ENCODE measurements at places on chromosomes 1 and 21. TPM values are rescaled to one million over a fixed set of nuclear protein-coding genes. Genes with fewer than 3 reads are reported as not detected.

- no peaks in the 10 kb centered on the region for H3K4me1 ChIP-seq
- no peak overlapping the region for H3K27ac ChIP-seq
- H3K4me3 ChIP-seq: no peak overlapping the region
- DNase-seq: no peak
These were observed 366.3 kb upstream of the ESRRG start for GRCh38 chr1:217089361-217090014.

DNA sequence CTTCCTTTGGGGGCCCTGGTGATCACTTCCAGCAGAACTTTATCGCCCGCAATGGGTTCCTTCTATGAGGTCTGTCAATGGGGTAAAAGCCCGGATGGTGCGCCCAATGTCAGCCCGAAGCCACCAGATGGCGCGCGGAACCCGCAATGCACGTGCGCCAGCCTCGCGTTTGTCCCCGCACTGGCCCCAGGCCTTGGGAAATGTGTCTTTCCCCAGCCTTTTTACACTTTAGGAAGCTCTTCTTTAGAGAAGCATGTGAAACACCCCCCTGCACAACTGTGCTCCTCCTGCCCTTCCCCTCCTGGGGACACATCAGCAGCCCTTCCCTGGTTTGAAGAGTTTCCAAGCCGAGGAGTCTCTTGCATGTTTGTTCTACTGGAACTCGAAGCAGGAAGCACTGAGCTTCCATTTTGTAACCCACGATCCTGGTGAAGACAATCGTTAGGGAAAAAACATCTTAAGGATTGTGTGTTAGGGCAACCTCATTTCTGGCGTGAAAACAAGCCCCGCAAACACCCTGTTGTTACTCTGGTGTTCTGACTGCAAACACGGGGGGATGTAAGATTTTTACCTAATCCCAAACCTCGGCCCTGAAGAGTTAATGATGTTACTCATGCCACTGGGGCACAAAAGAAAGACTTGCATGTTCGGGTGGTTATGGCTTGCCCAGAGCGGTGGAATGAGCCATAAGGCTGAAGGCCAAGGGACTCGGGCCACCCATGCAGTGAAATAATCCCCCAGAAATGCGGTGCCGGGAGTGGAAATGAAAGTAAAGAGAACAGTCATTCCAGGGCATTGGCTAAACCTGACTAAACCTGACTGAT, 20.4 kb upstream of the TARBP1 start:
- DNase-seq: peak; percentile 95
- peaks cover 41% of the 10 kb centered on the region for H3K4me1 ChIP-seq
- peak overlapping the region; percentile 83 for H3K27ac ChIP-seq

Gene DISP3
- total RNA-seq: 0.49 TPM

DNA sequence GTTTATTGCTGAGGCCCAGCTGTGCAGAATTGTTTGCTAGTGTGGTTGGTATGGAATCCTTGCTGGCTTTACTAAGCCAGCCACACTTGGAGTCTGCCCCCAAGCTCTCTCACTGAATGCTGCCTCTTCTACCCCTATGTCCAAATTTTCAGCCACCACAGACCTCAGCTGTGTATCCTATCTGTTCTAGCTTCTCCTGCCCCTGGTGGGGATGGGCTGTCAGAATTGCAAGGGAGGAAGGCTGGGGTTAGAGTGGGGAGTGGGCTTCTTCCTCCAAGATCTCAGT, 4.4 kb downstream of the NHLH1 start:
- H3K27me3 ChIP-seq: no peaks in the 10 kb centered on the region
- no peak overlapping the region for H3K4me3 ChIP-seq

GRCh38 chr1:64898107-64898861, 68.1 kb downstream of the JAK1 start:
- peaks cover 90% of the 10 kb centered on the region for H3K4me1 ChIP-seq
- H3K36me3 ChIP-seq: no peaks in the 10 kb centered on the region
- peak overlapping the region; percentile 41 for H3K27ac ChIP-seq
- peak; percentile 90 for DNase-seq
- H3K27me3 ChIP-seq: no peaks in the 10 kb centered on the region

DNA sequence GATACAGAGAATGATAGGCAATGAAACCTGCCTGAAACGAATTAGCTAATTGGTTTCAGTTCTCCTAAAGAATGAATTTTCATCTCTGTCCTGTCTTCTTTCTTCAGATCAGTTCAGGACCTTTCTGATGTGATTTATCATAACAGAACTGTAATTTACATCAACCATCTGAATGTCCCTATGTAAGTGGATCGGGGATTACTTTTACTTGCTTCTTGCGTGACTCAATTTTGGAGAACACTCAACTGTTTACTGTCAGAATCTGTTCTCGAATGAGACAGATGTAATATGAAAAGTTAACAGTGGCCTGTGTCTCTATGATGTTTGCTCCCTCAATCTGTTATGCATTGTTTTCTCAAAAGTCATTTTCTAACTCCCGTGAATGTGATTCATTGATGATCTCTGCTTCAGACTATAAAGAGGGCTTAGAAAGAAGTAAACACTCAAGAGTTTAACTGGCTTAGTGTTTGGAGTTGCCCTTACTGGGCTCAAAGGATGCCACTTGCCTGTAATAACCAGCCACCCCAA, 111.0 kb downstream of the GABPA start:
- H3K4me1 ChIP-seq: no peaks in the 10 kb centered on the region
- DNase-seq: no peak
- H3K27me3 ChIP-seq: no peaks in the 10 kb centered on the region
- no peak overlapping the region for H3K4me3 ChIP-seq
- H3K27ac ChIP-seq: no peak overlapping the region

- no peaks in the 10 kb centered on the region for H3K4me1 ChIP-seq
- H3K4me3 ChIP-seq: no peak overlapping the region
- no peak for DNase-seq
- no peaks in the 10 kb centered on the region for H3K36me3 ChIP-seq
- H3K27ac ChIP-seq: no peak overlapping the region
- H3K27me3 ChIP-seq: no peaks in the 10 kb centered on the region
These were observed 11.5 kb downstream of the IBA57 start for GRCh38 chr1:228177183-228177475.

- H3K27ac ChIP-seq: no peak overlapping the region
- H3K36me3 ChIP-seq: peaks cover 53% of the 10 kb centered on the region
- H3K27me3 ChIP-seq: no peaks in the 10 kb centered on the region
- H3K4me3 ChIP-seq: no peak overlapping the region
- no peak for DNase-seq
These were observed 18.9 kb downstream of the ANGPTL7 start for GRCh38 chr1:11207898-11208611.

Gene RGS18
- total RNA-seq: 1.1 TPM

DNA sequence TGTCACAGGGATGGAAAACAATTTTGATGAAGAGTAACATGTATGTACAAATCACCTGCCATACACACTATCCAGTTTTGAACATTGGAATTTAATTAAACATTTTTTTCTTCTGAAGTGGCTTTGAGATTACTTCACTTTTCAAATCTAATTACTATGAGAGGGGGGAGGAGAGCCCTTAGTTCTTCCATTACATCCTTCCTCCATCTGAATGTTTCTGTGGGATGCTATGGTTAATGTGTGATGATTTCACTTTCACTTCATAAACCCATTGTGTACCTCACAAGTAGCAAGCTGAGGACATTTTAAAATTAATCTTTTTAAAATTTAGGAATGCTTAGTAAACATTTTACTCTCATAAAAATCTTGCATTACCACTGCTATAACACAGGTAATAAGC, 156.9 kb downstream of the RUNX1 start:
- peaks cover 77% of the 10 kb centered on the region for H3K27me3 ChIP-seq
- no peak for DNase-seq
- no peak overlapping the region for H3K27ac ChIP-seq
- H3K4me3 ChIP-seq: no peak overlapping the region
- H3K4me1 ChIP-seq: peaks cover 19% of the 10 kb centered on the region

DNA sequence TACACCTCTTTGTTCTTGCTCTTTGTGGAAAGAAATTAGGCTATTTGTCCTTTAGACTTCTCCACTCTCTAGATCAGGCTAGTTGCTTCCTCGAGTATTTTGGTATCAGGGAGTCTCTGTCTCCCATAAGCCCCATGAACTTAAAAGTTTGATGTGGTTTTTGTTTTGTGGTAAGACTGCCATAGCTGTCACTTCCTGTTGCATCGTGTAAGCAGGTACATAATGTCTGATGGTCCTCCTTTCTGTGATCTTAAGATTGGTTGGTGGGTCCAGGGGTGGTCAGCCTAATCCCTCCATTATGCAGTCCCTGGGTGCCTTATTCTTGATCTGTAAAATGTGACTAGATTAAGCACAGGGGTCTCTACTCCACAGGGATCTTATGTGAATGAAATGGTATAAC, 23.1 kb downstream of the CD53 start:
- no peak overlapping the region for H3K27ac ChIP-seq
- H3K4me1 ChIP-seq: no peaks in the 10 kb centered on the region
- H3K4me3 ChIP-seq: no peak overlapping the region
- no peaks in the 10 kb centered on the region for H3K36me3 ChIP-seq
- H3K27me3 ChIP-seq: peaks cover 7% of the 10 kb centered on the region

Gene PLA2G4A
- total RNA-seq: 34.4 TPM

GRCh38 chr1:67135354-67135753, 584 bp upstream of the C1orf141 start:
- no peaks in the 10 kb centered on the region for H3K27me3 ChIP-seq
- no peaks in the 10 kb centered on the region for H3K36me3 ChIP-seq
- H3K4me1 ChIP-seq: no peaks in the 10 kb centered on the region
- H3K27ac ChIP-seq: no peak overlapping the region

DNA sequence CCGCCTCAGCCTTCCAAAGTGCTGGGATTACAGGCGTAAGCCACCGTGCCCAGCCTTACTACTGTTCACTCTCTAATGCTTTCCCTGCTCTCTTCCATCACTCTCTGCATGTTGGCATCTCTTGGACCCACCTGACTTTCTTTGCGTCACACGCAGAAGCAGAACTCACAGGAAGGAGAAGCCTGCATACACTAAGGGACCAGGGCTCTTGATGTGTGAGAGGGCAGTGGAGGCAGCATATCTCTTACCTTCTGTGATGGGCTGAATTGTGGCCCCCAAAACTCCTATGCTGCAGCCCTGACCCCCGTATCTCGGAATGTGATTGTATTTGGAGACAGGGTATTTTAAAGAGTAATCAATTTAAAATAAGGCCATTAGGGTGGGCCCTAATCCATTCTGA, 26.7 kb upstream of the SLAMF9 start:
- no peak overlapping the region for H3K27ac ChIP-seq
- no peak for DNase-seq
- peaks cover 71% of the 10 kb centered on the region for H3K27me3 ChIP-seq
- H3K4me3 ChIP-seq: no peak overlapping the region
- H3K4me1 ChIP-seq: no peaks in the 10 kb centered on the region
- H3K36me3 ChIP-seq: no peaks in the 10 kb centered on the region

- H3K27me3 ChIP-seq: no peaks in the 10 kb centered on the region
- no peak for DNase-seq
- no peaks in the 10 kb centered on the region for H3K36me3 ChIP-seq
- H3K4me3 ChIP-seq: no peak overlapping the region
- no peaks in the 10 kb centered on the region for H3K4me1 ChIP-seq
These were observed 603.5 kb upstream of the ADAMTS5 start for GRCh38 chr21:27570306-27570868.

Gene CASQ1
- not detected for total RNA-seq

DNA sequence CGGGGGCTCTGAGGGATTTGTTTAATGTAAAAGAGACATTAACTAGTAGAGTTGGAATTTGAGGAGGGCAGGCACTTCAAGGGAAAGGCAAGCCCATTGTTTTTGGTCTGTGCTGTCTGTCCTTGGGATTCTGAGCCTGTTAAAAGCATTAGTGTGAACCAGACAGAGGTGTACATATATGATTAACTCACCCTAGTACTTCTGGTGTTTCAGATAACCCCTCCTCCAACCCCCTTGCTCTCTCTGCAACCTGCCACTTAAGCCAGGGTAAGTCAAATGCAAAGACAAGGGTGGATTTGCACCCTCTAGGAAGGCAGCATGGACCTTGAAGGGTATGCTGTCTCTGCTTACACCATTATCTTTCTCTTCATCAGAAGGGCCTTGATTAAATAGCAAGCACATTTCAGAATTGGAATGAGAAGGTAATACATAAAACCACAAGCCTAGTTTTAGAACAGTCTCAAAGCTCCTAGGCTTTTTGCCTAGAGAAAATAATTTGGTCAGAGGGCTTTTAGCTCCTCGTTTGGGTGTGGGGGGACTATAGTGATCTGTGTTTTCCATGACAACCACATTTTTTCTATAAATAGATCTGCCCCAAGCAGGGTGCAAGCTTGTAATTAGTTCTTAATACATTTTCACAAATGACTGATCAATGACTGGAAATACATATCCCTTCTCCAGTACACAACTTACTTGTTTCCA, 120.7 kb upstream of the SGIP1 start:
- no peaks in the 10 kb centered on the region for H3K27me3 ChIP-seq
- no peaks in the 10 kb centered on the region for H3K36me3 ChIP-seq
- H3K4me1 ChIP-seq: no peaks in the 10 kb centered on the region
- no peak overlapping the region for H3K4me3 ChIP-seq
- H3K27ac ChIP-seq: no peak overlapping the region

DNA sequence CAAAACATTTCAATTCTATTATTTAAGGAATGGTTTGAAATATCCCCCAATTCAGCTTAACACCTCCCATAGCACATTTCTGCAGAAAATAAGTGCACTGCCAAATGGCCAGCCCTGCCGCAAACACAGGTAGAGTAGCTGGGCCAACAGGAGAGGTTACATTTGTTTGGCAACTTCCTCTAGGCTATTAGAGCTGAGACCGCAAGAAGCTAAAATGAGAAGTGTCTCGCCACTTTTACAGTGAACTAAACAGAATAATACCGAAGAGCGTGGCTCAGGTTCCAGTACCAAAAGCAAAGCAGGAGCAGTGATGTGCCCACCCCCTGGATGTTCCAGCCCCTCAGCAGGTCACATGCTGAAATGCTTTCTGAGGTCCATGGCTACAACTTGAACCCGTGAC, 154.5 kb upstream of the PKN2 start:
- no peak for DNase-seq
- H3K36me3 ChIP-seq: no peaks in the 10 kb centered on the region
- H3K27ac ChIP-seq: no peak overlapping the region
- no peaks in the 10 kb centered on the region for H3K4me1 ChIP-seq
- H3K27me3 ChIP-seq: no peaks in the 10 kb centered on the region
- no peak overlapping the region for H3K4me3 ChIP-seq

Gene LAMB3
- 12.7 TPM for total RNA-seq

Gene SLC35F3
- total RNA-seq: 22.7 TPM

Gene SETDB1
- 71.0 TPM for total RNA-seq

Gene SAMD11
- 28.4 TPM for total RNA-seq

All from A673 (cell line).